ENCODE measurements at places on chromosomes 5 and 9. TPM values are rescaled to one million over a fixed set of nuclear protein-coding genes. Genes with fewer than 3 reads are reported as not detected.

DNA sequence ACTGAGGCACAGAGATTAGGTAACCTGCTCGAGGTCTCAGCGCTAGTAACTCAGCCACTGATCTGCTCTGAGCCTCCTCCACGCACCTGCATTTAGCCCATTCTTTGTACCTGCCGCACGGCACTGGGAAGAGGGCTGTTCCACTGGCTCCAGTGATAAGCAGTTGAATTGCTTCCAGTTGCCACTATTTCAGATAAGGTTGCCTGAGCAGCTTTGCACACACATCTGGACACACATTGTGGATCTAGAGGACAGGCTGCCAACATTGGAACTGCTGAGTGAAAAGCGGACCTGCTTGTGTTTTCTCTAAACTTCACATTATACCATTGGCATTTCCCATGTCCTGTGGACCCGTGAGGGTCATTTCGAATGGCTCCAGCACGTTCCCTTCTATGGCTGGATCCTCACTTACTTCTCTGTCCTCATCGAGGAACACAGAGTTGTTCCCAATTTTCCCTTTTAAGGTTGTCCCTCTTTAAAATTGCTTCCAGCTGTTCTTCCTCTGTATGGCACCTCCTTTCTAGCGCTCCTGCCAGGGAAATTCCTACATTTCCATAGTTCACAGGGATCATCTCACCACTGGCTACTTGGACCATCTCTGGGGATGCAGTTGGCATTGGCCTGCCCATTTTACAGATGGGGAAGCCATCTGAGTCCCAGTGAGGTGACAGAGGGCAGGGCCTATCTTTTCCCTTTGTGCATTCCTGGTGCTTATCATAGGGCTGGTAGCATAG lies 45.9 kb upstream of the RPL26L1 start:
- no peak for DNase-seq

- peak; percentile 100 for DNase-seq
Observed at GRCh38 chr9:127128341-127129072, 6.1 kb upstream of the ANGPTL2 start.

- no peak for DNase-seq
Observed at GRCh38 chr9:27664121-27664779, 91.0 kb upstream of the C9orf72 start.

GRCh38 chr5:78691084-78691960 lies 42.8 kb upstream of the LHFPL2 start:
- no peak for DNase-seq

GRCh38 chr9:99544526-99544925 lies 277.2 kb upstream of the NR4A3 start:
- DNase-seq = no peak

GRCh38 chr5:135973323-135974020 lies 18.7 kb upstream of the LECT2 start:
- DNase-seq = no peak

DNA sequence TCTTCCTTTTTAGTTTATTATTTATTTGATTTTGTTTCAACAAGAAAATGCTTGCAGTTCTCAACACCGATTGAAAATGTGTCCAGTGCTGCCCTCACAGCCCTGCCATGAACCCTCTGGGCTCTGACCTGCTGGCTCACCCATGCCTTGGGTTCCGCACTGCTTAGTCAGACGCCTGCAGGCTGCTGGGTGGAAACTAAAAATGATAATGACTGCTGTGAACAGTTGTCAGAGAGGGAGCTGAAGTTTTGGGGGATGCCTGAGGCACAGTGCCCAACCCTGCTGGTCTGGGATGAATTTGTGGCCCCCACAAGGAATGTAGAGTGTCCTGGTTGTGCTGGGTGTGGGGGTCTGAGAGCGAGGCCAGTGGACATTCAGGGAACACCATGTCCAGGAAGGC lies 22.2 kb upstream of the CFAP157 start:
- DNase-seq = peak; percentile 92

- DNase-seq = no peak
Observed at GRCh38 chr9:127178686-127179632, 56.5 kb upstream of the ANGPTL2 start.

DNA sequence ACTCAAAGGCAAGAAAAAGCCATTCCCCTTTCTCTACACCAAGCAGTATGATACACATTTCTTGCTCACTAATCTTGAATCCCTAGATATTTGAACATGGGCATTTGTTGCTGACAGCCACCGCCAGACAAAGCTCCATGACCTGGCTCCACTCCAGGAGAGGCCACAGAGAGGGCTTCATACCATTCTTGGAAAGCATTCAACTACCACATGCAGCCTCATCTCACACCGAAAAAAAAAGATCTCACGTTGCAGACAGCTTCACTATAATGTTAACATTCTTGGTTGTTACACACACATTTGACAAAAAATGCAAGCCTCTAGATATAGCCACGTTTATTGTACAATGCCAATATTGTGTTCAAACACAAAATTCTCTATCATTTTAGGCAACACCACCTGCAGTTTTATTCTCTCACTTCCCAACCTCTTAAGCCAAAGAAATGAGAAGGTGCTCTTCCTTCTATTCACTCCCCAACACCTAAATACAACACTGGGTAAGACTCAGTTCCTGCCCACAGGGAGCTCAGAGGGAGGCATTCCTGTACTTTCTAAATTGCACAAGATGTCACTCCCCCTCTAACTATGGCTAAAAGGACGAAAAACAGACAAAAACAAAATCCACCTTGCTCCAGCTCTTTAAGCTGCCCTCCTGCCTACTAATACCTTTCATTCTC lies 222.4 kb downstream of the TSSK1B start:
- peak; percentile 91 for DNase-seq

- peak; percentile 51 for DNase-seq
Observed at GRCh38 chr9:20611691-20612287, 10.5 kb downstream of the MLLT3 start.

DNA sequence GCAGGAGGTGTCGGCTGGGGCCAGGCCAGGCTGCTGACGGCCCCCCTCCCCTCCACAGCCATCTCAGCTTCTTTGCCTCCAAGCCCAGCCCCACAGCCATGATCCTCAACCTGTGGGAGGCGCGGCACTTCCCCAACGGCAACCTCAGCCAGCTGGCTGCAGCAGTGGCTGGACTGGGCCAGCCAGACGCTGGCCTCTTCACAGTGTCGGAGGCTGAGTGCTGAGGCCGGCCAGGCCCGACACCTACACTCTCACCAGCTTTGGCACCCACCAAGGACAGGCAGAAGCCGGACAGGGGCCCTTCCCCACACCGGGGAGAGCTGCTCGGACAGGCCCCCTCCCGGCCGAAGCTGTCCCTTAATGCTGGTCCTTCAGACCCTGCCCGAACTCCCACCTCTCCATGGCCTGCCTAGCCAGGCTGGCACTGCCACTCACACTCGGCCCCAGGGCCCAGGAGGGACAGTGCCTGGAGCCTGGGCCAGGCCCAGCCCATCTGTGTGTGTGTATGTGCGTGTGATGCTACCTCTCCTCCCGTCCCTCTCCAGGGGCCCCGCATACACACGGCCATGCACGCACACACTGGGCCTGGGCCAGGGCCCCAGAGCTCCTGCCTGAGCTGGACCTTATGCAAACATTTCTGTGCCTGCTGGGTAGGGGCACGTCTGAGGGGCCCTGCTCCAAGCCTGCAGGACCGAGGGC lies 19.3 kb downstream of the HK3 start:
- no peak for DNase-seq

GRCh38 chr5:1636981-1637638 lies 113.3 kb upstream of the LPCAT1 start:
- no peak for DNase-seq

DNA sequence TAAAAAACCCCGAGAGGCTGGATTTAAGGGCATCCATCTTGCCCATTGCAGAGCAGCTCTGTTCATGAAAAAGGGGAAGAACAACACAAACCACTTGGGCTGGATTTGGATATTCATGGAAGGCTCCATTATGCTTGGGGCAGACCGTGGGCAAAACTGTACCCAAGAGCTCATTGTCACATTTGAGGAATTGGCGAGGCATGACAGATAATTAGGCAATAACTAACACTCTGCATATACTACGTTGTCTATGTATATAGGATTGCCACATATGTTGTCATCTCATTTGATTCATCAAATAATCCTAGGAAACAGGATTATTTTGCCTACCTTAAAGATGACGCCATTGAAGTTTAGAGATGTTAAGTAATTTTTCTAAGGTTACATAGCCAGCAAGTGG lies 255.4 kb downstream of the SMARCA2 start:
- DNase-seq = no peak

- DNase-seq = no peak
Observed at GRCh38 chr5:158020555-158021418, 161.8 kb upstream of the CLINT1 start.

DNA sequence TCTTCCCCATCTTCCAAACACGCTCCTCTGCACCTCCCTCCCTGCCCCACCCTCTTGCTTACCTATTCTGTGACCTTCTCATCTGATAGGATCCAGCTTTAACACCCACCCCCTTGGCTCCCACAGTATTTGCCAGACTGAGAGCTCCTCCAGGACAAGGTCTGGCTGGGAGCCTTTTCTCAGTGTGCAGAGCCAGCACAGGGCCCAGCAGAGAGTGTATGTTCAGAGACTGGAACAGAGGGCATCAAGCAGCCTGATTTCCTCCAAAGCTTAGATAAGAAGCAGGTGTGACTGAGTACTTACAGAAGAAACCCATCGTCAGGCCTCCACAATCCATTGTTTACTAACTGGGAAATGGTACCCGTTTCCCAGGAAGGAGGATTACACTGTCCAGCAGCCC lies 26.6 kb downstream of the LHX6 start:
- no peak for DNase-seq

DNA sequence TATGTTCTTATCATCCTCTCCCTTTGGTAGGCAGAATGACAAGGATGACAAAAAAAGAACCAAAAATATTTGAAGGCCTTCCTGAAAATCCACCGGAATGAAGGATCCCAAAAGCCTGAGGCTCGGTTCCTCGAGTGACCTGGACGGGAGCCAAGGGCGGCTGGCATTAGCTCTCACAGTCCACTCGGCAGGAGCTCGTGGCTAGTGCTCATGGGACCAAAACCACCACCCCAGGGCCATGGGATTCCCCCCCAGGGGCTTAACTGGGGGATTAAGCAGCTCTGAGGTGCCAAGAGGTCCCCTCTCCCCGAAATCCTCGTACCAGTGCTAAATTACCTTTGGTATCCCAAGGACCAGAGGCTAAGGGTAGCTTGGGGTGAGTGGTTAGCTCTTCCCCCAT lies 586 bp upstream of the PDZD2 start:
- DNase-seq = no peak

DNA sequence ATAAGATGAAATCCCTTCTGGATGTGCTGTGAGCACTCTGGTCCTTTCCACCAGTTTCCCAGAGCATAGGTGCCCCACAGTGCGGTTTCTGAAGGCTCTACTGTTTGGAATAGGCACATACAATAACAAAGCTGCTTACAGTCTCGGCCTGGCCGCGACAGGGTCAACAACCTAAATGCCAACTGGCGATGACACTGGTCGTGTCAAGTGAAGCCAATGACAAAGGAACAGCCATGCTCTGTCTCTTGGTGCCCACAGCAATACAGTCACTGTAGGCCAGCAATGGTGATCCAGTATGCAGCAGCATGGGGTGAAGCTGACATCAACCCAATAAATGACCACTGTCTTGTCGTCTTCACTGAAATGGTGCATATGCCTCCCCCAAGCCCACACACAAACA lies 47.8 kb upstream of the EQTN start:
- DNase-seq = no peak

DNA sequence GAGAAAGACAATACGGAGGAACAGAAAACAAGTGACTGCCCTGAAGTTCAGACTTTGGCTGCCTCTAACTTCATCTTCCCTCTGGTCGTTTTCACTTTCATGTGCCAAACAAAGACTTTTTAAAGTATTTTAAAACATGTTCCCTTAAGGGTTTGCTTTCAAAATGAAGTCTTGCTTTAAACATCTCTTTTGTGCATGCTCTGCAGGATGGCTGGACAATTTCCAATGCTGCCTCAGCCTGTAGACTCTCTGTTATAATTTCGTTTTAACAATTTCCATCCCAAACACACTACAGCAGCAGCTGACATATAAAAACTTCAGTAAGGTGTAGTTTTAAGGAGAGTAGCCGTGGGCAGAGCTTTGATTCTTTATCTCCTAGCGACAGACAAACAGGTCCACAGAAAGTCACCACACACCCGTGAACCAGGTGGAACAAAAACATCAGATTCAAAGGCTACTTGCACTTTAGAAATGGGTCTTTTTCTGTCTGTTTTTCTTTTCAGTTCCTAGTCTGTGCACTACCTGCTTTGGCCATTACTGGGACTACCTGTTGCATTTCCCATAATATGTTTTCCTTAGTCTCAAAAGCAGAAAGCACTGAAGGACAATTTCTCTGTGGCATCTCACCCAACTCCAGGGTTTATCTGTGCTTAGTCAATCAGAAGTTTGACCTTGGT lies 308.9 kb downstream of the DTWD2 start:
- no peak for DNase-seq

- DNase-seq = no peak
Observed at GRCh38 chr5:39413771-39414170, 11.0 kb downstream of the DAB2 start.

DNA sequence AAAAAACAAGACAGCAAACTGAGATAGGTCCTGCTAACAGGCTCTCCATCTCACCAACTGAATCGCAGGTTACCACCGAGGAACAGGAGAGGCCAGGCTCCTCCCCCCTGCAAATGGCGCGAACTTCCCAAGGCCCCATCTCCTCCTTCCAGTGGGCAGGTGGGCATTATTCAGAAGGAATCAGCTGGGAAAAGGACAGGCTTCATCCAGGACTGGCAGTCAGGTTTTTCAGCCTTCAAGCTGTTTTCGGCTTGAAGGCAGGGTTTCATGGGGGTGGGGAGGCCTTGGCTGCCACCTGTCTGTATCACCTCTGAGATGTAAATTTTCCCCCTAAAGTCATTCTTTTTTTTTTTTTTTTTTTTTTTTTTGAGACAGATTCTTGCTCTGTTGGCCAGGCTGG lies 79.4 kb downstream of the SFXN1 start:
- no peak for DNase-seq

- no peak for DNase-seq
Observed at GRCh38 chr5:111401906-111402305, 110.4 kb downstream of the STARD4 start.

GRCh38 chr5:24645483-24645882 lies 705 bp upstream of the CDH10 start:
- no peak for DNase-seq

- DNase-seq = no peak
Observed at GRCh38 chr5:102742215-102742614, 12.9 kb upstream of the PAM start.

- DNase-seq = no peak
Observed at GRCh38 chr9:98529841-98530240, 178.9 kb downstream of the GABBR2 start.

GRCh38 chr9:2299156-2299842 lies 284.2 kb downstream of the SMARCA2 start:
- peak; percentile 74 for DNase-seq

- no peak for DNase-seq
Observed at GRCh38 chr9:6277417-6277816, 50.8 kb upstream of the TPD52L3 start.

Gene PCDHGA3
- total RNA-seq = 0.48 TPM

Gene ATP10B
- total RNA-seq = not detected

Gene SPINK13
- not detected for total RNA-seq

Gene PGM5
- total RNA-seq = 2.2 TPM

Gene MOB3B
- not detected for total RNA-seq

Gene CSF2
- not detected for total RNA-seq

Gene LHX3
- total RNA-seq = not detected

Gene PKD2L2
- not detected for total RNA-seq

Gene CXXC5
- total RNA-seq = 253 TPM

Gene CREB3
- 69.1 TPM for total RNA-seq

Gene DPYSL3
- 16.4 TPM for total RNA-seq

Gene S1PR3
- 1.3 TPM for total RNA-seq

Gene SOX30
- 0.47 TPM for total RNA-seq

Gene ECSCR
- total RNA-seq = not detected

Gene C9orf50
- total RNA-seq = not detected

Gene C9
- total RNA-seq = not detected

Gene CSNK1A1
- 364 TPM for total RNA-seq

Gene AIF1L
- 75.4 TPM for total RNA-seq
